ENCODE measurements at places on chromosomes 1 and 21.
A peak's percentile ranks its signal among the peaks of the same experiment; 100 is the strongest.

- DNase-seq = no peak
These were observed 2.4 kb downstream of the TMEM201 start for GRCh38 chr1:9590945-9591668.

DNA sequence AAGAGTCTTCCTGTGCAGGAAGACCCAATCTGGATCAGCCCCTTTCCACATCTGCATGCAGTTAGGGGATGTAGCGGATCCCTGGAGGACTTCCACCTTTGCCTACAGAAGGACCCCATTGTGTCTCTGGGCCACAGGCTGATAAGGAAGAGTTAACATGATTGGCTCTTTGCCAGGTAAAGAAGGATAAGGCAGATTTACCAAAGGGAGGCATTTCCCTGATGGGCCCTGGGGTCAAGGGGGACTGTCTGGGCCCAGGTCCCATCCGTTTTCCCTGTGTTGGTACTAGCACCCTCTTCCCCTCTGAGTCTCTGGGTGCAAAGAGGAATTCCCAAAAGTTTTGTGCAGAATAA lies 29.1 kb downstream of the SLC26A9 start:
- no peak for DNase-seq

GRCh38 chr1:1121611-1122077 lies 5.8 kb upstream of the C1orf159 start:
- DNase-seq = no peak

DNA sequence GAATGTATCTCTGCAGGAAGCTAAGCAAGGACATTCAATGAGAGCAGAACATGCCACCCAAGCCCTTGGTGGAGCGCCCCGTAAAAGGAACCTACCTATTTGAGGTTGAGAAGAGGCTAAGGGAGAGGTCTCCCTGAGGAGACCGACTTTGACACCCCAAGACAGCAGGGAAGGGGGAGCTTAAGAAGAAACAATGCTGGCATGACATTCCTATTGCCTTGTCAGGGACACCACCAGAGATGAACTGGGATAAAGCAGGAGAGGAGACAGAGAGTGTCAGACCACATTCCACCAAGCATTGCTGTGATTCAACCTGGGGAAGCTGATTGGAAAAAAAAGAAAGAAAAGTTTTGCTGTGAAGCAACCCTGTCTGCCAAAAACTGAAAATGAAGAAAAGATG lies 13.3 kb upstream of the S100A2 start:
- no peak for DNase-seq

DNA sequence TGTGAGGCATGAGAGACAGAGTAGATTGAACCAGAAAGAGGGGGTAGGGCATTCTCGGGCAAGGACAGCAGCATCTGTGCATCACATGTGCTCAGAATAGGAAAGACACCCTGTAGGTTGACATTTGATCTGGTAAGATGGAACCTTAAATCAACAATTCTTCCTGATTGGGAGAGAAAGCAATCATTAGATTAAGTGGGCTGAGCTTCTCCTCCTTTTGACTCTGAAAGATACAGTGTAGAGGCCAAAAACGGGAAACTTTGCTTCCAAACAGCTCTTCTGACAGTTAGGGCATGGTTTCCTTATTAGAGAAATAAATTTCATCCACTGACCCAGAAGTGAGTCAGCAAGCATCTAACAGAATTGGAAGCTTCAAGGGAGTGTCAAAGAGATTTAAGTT lies 9.7 kb downstream of the KIF14 start:
- DNase-seq = no peak

- DNase-seq = peak; percentile 47
These were observed 30.9 kb downstream of the SELL start for GRCh38 chr1:169680377-169681019.

GRCh38 chr1:40583980-40584379 lies 52.5 kb downstream of the ZNF684 start:
- no peak for DNase-seq

DNA sequence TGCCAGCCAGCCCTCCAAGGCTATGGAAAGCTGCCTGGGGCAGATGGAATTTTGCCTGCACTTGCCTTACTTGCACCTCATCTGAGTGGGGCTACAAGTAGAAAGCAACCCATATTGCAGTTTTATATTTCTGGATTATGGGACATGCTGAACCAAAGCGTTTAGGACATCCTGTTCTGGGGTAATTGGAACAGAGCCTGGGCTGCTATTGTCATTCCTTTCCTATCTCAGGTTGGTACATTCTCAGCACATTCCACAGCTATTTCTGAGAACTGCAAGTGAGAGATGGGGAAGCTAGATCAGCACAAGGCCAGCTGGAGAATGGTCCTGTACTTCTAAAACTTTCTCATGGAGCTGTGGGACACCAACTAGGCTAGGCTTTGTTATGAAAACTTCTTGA lies 713.8 kb downstream of the KCNT2 start:
- DNase-seq = no peak

DNA sequence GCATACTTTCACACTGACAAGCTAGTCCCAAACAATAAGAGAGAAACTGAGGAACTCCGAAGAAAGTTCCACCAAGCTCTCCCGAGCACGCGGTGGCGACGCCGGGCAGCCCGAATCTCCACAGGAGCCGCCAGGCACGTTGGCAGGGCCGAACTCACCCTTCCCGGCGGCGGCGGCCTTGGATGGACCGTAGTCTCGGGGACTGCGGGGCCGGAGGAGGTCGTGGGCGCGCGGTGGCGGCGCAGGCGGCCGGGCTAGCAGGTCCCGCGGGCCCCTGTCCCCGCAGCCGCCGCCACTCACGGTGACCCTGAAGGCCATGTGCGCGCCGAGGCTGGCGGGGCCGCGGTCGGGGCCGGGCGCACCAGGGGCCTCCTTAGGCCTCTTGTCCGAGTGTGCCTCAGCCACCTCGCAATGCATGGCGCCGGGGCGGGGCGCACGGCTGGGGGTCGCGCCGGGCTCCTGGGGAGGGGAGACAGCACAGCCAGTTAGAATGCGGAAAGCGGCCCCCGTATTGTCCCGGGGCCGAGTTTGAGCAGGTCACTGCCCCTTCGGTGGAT lies 1.2 kb downstream of the GLIS1 start:
- DNase-seq = no peak

- no peak for DNase-seq
These were observed 23.5 kb upstream of the RSBN1 start for GRCh38 chr1:113835686-113836290.

DNA sequence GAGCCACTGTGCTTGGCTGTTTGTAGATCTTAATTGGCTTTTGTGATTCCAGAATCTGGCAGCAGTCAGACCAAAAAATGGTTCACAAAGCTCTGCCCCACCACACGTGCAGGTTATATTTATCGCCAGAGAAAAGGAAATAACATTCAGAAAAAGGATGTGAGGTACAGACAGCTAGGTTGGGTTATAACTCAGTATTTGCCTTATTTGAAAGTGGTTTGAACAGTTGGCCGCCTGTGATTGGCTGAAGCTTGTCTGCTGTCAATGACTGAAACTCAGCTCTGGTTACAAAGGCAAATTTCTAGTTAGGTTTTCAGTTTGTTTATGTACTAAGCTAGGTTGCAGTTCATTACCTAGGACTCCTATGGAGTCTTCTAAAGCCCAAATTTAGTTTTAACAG lies 9.6 kb downstream of the SH3BGR start:
- DNase-seq = no peak

DNA sequence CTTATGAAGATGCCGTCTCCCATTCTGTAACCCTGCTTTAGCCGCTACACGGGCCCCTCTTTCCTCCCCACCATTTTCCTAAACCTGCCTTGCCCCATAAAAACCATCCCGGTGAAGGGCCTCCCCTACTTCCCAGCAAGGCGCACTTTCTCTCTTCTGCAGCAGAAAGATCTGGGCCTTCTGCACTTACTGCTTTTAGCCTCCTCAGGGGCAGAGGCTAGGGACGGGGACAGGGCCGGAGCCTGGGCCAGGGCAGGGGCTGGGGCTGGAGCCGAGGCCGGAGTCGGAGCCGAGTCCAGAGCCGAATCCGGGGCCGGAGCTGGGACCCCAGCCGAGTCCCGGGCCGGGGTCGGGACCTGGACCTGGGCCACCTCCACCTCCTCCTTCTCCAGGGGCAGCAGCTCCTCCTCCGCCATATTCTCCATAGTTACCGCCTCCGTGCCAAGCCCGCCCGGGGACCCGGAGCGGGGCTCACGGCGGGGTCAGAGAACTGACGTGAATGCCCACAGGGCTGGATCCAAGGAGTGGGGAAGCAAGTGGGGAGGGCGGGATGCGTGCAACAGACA lies 382 bp downstream of the TRMT1L start:
- no peak for DNase-seq

DNA sequence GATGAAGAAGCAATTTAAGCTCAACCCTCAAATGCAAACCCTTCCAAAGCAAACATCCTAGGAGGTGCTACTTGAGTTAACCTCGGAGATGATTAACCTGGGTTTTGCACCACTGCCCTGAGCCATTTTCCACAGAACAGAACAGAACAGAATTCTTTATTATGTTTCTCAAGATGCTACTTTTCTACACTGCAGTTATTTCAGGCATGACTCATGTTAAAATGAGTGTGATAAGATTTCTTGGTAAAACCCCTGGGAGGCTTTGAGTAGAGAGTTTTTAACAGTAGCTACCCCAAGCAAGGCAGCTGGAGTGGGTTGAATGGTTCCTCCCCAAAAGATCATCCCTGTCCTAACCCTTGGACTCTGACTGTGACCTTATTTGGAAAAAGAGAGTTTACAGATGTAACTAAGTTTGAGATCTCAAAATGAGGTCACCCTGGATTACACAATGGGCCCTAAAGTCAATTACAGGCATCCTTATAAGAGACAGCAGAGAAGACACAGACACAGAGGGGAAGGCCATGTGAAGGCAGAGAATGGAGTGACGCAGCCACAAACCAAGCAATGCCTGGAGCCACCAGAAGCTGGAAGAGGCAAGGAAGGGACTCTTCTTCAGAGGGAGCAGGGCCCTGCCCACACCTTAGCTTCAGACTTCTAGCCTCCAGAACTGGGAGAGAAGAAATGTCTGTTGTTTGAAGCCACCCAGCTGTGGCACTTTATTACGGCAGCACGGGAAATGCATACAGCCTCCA lies 153.4 kb downstream of the ETS2 start:
- no peak for DNase-seq

DNA sequence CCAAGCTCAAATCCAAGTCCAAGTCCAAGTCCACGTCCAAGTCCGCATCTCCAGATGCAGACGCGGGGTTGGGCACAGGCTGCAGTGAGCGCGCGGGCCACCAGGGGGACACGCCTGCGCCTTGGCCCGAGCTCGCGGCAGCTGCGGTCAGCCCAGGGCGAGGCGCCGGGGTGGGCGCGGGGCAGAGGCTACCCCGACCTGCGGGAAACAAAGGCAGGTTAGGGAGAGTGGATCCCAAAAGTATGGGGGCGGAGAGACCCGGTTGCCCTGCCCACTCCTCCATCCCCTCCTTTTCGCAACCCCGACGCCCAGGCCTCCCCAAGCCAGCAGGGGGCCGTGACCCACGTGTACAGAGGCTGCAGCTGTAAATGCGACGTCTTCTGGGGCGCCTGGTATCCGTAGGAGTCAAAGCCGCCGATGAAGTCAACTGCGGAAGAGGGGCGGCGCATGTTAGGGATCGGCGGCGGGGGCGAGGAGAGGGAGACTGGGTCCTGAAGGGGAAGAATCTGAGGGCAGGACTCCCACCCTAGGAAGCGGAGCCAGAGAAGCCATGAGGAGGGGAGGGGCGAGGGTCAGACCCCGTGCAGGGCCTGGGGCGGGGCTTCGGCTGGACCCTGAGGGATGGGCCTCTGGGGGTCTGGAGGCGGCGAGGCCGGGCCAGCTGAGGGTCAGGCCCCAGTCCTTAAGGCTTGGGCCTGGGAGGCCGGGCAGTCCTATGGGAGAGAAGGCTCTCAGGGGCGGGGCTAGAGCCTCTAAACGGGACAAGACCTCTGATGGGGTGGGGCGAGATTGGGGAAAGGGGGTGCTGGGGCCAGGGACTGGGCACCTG lies 58.0 kb downstream of the NKAIN1 start:
- no peak for DNase-seq

DNA sequence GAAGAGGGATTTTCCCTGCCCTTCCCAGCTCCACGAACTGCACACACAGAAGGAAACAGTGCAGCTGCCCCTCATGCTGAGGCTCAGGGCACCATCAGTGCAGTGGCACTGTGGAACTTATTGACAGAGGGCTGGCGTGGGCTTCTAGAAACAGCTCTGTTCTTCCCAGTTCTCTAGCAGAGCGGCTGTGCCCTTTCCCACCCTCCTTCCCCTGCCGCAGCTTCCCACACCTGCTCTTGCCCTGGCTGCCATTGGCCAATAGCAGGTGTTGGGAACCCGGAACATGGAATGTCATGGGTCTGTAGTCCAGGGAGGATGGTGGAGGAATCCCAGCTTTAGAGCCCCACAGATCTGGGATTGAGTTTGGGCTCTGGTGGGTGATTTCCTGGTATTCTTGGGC lies 343.8 kb downstream of the RPS6KC1 start:
- DNase-seq = no peak

GRCh38 chr1:52567943-52568342 lies 15.1 kb upstream of the TUT4 start:
- no peak for DNase-seq
